ENCODE measurements at places on chromosomes 2 and 18.

- no peak for DNase-seq
Observed at GRCh38 chr2:191174442-191174841, 23.6 kb upstream of the STAT4 start.

- no peak for DNase-seq
Observed at GRCh38 chr2:99159594-99159993, 4.8 kb downstream of the LIPT1 start.

DNA sequence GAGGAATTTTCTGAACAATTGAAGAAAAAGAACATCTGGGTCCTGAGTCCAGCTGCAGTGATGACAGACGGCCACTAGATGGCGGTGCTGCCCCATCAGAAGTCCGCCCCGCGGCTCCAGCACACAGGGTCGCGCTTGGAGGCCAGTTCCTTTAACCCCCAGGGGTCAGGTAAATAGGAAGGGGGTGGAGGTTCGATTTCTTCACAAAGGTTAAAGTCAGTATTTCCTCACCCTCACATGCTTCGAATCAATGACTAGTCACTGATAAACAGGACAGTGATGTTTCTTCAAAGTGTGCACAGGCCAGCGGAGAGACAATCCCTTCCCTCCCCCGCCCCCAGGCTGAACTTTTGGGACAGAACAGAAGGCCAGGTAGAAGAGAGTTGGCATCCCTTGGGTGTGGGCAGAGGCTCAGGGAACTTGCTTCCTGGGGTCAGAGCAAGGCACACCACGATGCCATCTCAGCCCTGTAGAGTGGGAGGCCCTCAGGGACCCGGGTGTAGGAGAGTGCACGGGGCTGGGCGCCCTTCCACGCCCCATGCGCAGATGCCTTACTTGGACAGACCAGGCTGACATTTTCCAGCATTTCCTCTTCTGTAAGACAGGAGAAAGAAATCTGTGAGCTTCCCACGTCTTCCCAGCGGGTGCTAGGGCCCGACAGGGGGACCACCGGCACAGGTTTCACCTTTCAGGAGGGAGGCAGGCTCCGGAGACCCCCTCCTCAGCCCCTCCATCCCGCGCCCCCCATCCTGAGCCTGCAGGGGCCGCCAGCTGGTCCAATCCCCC, 722 bp downstream of the APOB start:
- DNase-seq: peak; percentile 87

DNA sequence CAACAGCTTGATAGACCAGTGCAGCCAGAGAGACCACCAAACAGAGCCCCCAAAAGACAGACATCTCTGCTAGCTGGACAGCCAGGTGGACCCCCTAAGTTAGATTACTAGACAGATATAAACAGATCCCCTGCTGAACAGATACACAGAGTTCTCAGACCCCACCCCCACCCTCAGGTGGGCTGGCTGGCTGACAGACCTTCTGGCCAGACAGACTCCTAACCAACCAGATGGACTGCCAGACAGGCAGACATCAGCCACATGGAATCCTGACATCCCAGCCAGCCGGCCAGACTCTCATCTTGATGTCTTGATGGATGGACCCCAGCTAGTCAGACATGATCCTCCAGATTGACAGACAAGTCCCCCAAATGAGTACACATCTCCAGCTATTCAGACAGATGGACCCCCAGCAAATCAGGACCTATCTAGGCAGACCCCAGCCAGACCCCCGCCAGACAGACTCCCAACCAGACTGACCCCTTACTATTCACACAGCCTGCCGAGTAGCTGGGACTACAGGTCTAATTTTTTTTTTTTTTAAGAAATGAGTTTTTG, 18.0 kb downstream of the PTPN18 start:
- DNase-seq: no peak

GRCh38 chr18:44871771-44872170, 191.1 kb downstream of the SETBP1 start:
- DNase-seq: no peak

- DNase-seq: no peak
Observed at GRCh38 chr2:225889452-225889851, 489.9 kb downstream of the NYAP2 start.

DNA sequence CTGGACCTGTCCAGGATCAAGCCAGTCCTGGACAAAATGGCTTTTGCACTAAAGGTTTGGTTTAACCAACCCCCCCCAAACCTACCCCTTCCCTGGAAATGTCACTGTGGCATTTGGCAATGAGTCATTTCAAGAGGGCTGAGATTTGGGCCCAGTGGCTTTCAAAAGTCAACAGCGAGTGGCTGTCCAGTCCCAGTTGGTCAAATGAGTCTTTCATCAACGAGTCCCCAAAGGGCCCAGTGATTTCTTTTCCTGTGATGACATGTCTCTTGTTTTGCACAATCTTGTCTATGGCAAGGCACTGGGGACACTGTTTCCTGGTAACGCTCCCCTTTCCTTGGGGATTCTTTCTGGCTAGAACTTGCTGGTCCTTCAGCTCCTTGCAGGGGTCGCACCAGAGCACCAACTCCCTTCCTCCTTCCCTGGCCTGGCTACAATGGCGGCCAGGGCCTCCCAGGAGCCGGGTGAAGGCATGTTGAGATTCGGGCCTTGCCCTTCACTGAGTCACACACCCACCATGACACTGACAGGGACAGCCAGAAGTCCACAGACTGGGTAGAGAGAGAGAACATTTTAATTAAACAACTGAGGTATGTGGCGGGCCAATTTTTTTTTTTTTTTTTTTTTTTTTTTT, 87.2 kb downstream of the SMAD7 start:
- DNase-seq: no peak

- no peak for DNase-seq
Observed at GRCh38 chr2:73130790-73131189, 18.0 kb upstream of the RAB11FIP5 start.

GRCh38 chr2:148006249-148007007, 14.1 kb downstream of the ORC4 start:
- no peak for DNase-seq

- no peak for DNase-seq
Observed at GRCh38 chr18:12515550-12515949, 107.8 kb downstream of the PRELID3A start.

DNA sequence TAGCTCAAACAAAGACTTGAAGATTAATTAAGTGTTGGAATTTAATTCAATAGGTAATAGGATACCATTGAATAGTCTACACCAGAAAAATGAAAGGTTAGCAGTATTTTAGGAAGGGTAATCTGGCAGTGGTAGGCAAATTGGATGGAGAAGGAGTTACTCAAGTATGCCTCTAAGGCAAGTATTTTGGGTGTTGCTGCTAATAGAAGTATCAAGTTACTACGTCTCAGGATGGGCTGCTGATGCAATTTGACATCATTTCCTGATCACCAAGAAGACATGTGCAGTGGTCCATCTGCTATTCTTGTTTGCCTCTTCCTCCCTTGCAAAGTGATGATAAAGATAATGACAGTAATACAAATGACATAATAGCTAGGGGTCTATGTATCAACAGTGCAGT, 485.3 kb downstream of the TGIF1 start:
- DNase-seq: no peak

- DNase-seq: no peak
Observed at GRCh38 chr2:222214885-222215284, 83.9 kb downstream of the PAX3 start.

DNA sequence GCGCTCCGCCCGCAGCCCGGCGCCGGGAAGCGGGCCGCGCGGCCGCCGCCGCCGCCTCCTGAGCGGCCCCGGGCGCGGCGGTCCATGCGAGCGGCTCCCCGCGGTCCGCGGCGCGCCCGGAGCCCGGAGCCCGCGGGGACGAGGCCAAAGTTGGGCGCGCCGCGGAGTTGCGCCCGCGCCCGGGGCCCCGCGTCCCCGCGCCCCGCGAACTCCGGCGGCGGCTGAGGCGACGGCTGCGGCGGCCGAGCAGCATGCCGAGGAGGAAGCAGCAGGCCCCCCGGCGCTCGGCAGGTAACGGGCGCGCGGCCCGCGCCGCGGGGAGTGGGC, 992 bp downstream of the TSHZ1 start:
- no peak for DNase-seq

DNA sequence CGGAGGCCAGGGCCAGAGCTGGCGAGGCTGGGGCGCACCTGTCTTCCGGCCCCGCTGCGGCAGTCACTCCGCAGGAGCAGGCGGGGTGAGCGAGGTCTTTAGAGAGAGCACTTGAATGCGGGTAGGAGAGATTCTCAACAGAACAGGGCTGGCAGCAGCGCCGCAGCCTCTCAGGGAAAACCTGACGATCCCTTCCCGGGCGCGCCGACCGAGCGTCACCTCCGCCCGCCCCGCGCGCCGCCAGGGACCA, 526 bp downstream of the PRKRA start:
- DNase-seq: no peak

- no peak for DNase-seq
Observed at GRCh38 chr2:17576802-17577201, 36.3 kb downstream of the VSNL1 start.

GRCh38 chr2:160609346-160609745, 115.7 kb upstream of the RBMS1 start:
- DNase-seq: no peak

DNA sequence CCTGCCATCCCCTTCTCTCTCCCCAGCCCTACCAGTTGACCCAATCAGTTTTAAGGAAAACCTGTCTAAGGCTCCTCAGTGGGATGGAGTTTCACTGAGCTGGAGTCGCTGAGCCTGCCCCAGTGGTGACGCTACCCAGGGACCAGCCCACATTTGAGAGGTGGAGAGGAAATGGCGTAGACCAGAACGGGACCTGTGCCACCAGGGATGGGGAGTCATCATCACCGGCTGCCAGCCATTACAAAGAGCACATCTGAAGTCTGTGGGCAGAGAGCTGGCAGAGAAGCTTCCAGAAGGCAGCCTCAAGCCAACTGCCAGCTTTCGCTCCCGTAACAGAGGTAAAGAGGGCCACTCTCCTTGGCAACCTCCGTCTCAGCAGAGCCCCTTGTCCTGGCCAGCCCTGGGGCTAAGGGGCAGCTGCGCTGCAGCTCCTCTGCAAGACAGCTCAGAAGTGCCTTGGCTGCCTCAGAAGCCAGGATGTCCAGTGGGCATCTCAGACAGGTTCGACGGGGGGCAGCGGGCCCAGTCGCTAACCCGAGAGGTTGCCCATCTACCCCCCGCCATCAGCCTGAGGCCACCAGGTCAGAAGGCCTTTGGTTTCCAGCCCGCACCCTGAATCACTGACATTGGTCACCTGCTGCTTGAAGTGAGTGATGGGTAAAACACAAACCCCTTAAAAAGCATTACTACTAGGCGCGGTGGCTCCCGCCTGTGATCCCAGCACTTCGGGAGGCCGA, 15.4 kb downstream of the SDC1 start:
- DNase-seq: no peak

- no peak for DNase-seq
Observed at GRCh38 chr2:230423851-230424458, 8.0 kb downstream of the SP100 start.
